ENCODE measurements at places on chromosomes 4 and X.
A peak's percentile ranks its signal among the peaks of the same experiment; 100 is the strongest.

DNA sequence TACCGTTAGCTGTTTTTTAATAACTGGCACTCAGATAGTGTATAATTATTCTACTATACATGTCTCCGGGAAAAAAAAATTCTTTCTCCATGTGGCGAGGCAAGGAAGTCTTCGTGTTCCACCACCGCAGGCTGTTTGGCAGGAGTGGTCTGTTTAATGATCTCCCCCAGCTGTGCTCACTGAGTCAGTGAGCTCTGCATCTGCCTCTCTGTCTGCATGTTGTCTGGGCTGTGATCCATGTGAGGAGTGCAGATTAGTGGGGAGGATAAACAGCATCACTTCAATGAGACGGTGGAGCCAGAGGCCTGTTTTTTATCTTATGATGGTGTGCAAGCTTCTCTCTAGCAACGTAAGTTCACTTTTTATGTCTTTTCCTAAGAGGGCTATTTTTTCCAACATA lies 69.8 kb downstream of the RPS3A start:
- no peak for DNase-seq

- DNase-seq: no peak
Measured at GRCh38 chrX:118570209-118570608, 74.6 kb downstream of the DOCK11 start.

GRCh38 chr4:3037957-3038461 lies 36.3 kb downstream of the HTT-AS start:
- peak; percentile 8 for DNase-seq

DNA sequence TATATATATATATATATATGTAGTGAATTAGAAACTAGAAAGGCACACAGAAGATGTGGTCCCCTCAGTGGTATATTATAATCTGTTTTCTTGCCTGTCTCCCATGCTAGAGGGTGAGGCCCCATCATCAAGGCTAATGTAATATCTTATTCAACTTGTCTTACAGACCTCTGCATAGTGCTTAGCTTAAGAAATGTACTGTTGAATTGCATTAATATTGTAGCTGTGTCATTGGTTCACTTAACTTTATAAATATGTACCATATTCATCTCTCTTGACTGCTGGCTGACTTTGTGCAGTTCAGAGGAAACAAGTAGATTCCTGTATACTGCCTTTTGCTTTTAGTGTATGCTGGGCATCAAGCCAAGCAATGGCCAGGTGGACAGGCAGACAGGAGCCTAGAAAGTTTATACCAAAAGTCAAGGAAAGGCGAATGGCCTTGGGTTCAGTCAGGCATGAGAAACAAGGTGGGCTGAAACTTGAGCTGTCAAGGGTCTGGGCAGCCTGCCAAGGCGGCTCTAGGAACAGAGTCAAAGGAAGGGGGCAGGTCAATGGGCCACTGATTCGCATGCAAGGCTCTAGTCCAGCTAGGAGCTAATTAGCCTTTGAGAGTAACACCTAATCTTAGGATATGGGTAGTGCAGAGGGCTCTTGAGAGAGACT lies 78.8 kb upstream of the LEF1 start:
- no peak for DNase-seq

GRCh38 chr4:1462768-1463075 lies 56.5 kb upstream of the NKX1-1 start:
- DNase-seq: no peak

- DNase-seq: peak; percentile 19
Measured at GRCh38 chr4:140861359-140862176, 105.4 kb upstream of the TBC1D9 start.

GRCh38 chr4:121712001-121712651 lies 15.3 kb upstream of the ANXA5 start:
- DNase-seq: no peak

- no peak for DNase-seq
Measured at GRCh38 chr4:180539284-180539683, 1703.9 kb upstream of the TENM3 start.

- no peak for DNase-seq
Measured at GRCh38 chr4:174274436-174274835, 9.0 kb downstream of the FBXO8 start.

DNA sequence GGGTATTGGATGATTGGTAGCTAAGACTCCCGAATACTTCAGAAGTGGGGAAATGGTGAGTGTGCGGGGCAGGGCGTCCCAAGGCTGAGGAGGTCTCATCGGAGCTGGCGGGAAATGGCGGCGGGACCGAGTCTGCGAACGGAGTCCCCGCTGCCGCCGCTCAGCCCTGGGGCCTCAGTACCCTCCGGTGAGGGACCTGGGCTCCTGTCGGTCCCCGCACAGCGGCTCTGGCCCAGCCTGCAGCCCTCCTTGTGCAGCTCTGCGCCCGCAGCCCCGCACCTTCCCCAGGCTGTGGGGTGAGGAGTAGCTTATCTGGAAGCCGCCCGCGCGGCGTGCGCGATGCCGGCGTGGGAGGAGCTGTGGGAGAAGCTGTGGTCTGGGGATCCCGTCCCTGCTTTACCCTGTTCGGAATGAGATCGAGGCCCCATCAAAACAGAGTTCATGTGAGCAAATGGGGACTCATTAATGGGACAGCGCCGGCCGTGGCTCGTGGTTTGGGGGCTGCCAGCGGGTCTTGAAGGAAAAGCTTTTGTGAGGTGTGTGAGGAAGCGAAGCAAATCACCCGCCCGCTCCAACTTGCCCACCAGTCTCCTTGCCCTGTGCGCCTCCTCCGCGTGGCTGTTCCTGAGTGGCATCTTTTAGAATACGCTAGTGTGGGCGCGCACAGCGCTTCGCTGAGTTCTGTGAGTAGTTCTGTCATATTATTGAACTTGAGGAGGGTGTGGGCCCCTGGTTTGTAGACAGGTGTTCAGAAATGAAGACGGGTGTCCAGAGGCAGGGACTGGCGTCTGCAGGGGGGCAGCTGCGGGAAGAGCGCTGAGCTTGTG lies 531 bp downstream of the ZNF141 start:
- no peak for DNase-seq

GRCh38 chr4:78846258-78846657 lies 70.1 kb downstream of the BMP2K start:
- DNase-seq: no peak

GRCh38 chrX:129572422-129572821 lies 32.4 kb downstream of the OCRL start:
- DNase-seq: no peak

GRCh38 chrX:39175418-39176057 lies 374.3 kb downstream of the MID1IP1 start:
- DNase-seq: no peak
